Right renal pelvis (tissue), 4 donors: ENCODE measurements at places on chromosomes 1 and 21. TPM values are rescaled to one million over a fixed set of nuclear protein-coding genes. Genes with fewer than 3 reads are reported as not detected.

The TFF1 gene
- polyA plus RNA-seq: not detected

The C1orf94 gene
- not detected for polyA plus RNA-seq

The MUL1 gene
- polyA plus RNA-seq: 38.1 TPM

The AUNIP gene
- polyA plus RNA-seq: 4.0 TPM

The RAP1GAP gene
- 18.8 TPM for polyA plus RNA-seq

GRCh38 chr1:87249803-87250202 lies 78.9 kb upstream of the LMO4 start:
- no peak for DNase-seq

GRCh38 chr1:46689356-46689755 lies 17.7 kb downstream of the TEX38 start:
- no peak for DNase-seq

DNA sequence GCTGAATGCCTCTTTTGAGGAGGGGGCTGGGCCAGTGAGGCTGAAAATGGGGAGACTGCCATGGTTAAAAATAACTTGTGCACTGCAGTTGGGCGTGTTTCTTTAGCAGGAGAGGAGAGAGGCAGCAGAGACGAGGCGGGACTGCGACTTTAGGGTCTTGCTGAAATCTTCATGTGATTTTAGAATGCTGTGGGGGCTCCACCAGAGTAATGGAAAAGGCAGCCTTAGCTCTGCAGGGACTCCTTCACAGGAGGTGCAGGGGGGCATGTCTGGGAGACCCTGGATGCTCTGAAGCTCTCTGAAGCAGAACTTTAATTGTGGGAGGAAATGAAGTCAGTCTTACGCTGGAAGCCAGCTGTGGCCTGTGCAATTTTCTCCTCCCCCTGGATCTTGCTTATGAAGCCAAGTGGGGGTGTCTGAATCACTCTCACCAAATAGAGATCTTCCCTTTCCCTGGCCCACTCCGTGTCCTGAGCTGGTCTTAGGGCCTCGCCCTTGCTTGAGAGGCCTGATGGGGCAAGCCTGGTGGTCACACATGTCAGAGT lies 60.8 kb downstream of the NDUFS5 start:
- DNase-seq: no peak

- no peak for DNase-seq
Observed at GRCh38 chr1:119373465-119373864, 4.9 kb downstream of the HAO2 start.

GRCh38 chr21:30320215-30320614 lies at the start of gene KRTAP26-1:
Gene KRTAP26-1 (minus strand): TSS chr21:30320315. CDS start chr21:30320035, 280 bp downstream.
- no peak for DNase-seq

DNA sequence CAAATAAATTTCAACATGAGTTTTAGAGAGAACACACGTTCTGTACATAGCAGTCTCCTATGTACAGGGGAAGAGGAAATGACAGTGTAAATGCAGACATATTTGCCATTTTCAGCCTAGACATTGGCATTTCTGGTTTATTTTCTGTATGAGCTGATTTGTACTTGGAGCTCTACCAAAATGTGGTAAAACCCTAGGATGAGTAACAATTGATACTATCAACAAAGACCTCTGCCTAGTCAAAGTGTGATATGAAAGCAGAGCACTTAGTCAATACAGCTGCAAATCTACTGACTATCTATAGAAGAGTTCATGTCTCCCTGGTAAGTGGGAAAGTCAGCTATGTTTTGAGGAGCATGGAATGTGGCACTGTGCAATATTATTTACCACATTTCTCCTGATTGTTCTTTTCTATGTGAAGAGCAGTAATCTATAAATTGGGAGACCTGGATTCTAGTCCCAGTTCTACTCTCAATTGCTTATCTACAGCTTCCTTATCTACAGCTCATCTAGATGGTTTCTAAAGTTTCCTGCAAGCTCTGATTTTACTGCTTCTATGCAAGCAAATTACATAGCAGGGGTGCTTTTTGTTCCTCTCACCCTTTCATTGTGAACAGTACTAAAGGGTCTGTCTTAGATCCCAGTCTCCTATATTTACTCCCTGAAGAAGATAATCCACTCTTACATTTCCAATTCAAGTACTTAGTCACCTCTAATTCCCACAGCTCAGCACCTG lies 334.2 kb downstream of the NTNG1 start:
- DNase-seq: no peak

GRCh38 chr21:43298546-43299440 lies 128.1 kb downstream of the SIK1 start:
- DNase-seq: no peak

DNA sequence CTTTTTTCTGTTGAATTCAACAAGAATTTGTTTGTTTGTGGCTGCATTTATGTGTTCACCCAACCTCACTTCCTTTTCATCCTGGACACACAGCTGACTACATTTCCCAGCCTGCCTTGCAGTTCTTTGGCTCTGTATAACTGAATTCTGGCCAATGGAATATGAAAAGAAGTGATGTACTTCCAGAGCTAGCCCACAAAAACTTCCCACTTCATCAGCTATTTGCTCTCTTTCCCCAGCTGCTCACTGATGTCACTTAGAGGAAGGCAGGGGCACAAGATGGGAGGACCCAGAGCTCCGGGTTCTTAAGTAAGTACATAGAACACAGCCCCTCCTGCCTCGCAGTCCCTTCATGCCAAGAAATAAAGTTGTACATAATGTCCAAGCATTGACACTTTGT lies 235.0 kb upstream of the FGGY start:
- peak; percentile 43 for DNase-seq

- DNase-seq: no peak
Observed at GRCh38 chr1:77467741-77468140, 185.9 kb downstream of the AK5 start.

DNA sequence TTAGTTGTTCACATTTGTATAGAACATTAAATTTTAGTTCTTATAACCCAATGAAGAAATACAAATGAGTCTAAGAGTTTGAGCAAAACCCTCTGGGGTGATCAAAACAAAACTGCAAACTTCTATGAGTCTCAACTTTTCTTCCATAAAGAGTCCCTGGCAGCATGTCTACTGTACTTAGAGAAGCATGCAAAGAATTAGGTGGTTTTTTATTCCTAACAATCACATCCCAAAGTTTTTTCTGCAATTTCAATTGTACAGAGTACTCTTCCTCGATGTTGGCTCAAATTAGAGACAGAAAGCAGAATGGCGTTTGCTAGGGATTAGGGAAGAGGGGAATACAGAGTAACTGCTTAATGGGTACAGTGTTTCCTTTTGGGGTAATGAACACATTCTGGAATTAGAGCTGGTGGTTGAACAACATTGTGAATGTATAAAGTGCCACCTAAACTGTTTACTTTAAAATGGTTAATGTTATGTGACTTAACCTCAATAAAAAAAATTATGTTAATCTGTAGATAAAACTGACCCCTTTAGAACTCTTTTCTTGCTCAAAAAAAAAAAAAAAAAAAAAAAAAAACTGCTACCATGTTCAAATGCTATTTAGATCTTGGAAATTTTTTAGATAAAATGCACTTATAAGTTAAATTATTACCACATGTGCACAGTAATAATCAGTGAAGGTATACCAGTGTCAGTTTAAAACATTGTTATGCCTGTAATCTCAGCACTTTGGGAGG lies 4.8 kb downstream of the RC3H1 start:
- no peak for DNase-seq

- no peak for DNase-seq
Observed at GRCh38 chr1:212430955-212431394, 1.7 kb upstream of the NENF start.

- no peak for DNase-seq
Observed at GRCh38 chr21:33980276-33980916, 64.8 kb upstream of the ATP5PO start.

DNA sequence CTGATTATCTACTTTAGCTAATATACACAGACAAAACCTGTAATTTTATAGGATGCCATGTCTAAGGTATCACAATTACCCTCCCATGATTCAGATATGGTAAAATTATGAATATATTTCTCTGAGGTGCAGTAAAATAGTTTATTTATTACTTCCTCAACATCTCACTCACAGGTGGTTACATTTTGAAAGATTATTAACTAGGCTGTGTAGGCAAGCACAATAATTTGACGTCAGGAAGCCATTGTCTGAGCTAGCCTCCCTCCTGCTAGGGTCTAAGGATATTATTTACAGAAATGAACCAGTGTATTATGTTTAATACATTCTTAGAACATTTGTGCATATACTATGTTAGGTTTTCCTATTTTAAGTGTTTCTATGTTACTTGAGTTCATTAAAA lies 69.9 kb upstream of the ADGRL2 start:
- no peak for DNase-seq

DNA sequence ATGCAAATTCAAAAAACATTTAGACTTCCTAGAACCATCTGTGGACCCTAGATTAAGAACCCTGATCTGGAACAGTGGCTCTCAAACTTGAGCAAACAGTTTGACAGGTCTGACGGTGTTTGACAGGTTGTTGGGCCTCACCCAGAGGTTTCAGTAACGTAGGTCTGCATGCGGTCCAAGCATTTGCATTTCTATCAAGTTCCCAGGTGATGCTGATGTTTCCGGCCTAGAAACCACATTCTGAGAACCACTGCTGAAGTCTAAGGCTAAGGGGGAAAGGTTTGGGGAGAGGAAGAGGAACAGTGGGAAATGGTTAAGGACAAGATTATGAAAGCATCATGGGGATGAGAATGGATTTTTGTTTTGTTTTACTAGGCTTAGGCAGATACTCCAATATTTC lies 48.6 kb downstream of the MDM4 start:
- no peak for DNase-seq

GRCh38 chr1:239617259-239617658 lies 230.9 kb downstream of the CHRM3 start:
- no peak for DNase-seq
